Activated CD8-positive, alpha-beta memory T cell treated with anti-CD3 and anti-CD28 coated beads for 1 hour (primary cell): ENCODE measurements at places on chromosomes 12 and 14.

- DNase-seq = no peak
Observed at GRCh38 chr12:51401020-51401419, 9.8 kb upstream of the GALNT6 start.

DNA sequence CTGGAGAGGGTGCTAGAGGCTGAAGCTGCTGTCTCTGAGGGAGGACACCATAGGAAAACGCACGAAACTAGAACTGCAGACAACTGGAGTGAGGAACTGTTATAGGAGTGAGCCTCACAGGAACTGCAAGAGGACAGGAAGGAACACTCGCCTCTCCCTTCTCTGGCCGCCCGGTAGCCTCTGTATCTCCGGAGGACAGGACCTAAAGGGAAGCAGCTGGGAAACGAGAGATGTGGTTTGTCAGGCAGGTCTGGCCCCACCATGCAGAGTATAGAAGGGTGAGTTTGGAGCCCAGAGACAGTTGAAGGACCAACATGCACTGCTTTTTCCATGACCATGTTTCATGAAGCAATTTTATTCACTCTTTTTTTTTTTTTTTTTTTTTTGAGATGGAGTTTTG lies 127.3 kb downstream of the EFCAB11 start:
- DNase-seq = no peak

DNA sequence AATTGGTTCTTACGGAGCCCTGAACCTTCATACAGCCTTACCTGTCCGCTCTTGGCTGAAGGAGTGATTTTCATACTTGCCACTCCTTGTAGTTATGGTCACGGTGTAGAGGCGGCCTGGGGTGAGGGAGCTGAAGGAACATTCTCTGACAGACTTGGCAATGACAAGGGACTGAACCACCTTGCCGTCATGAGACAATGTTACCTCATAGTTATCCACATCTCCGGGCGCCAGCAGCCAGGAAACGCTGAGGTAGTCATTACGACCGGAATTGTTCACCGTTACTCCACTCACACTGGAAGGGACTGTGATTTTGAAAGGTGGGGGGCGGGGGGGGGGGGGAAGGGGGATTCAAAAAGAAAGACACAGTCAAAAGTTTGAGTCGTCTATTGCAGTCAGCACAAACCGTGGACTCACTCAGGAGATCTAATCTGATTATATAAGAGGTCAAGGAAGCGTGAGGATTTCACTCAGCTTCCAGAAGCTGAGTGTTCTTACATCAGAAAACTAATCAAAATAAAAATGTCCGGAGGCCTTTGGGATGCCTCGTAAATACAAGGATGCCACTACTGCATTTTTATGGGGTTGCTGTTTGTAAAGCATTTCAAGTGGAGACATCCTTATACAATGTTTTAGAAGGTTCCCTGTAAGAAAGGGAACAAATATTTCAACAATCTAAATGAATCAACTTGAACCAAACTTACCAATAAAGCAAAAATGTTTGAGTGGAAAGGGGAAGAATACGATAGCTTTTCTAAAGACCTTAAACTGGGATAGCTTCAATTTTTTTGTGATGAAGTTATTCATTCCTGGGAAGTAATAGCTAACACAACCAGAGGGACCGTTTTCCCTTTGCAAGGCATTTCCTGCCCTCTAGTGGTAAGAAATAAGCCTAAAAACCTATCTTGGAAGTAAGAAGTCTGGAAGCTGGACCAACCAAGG lies 60.6 kb downstream of the PTPRB start:
- DNase-seq = no peak

DNA sequence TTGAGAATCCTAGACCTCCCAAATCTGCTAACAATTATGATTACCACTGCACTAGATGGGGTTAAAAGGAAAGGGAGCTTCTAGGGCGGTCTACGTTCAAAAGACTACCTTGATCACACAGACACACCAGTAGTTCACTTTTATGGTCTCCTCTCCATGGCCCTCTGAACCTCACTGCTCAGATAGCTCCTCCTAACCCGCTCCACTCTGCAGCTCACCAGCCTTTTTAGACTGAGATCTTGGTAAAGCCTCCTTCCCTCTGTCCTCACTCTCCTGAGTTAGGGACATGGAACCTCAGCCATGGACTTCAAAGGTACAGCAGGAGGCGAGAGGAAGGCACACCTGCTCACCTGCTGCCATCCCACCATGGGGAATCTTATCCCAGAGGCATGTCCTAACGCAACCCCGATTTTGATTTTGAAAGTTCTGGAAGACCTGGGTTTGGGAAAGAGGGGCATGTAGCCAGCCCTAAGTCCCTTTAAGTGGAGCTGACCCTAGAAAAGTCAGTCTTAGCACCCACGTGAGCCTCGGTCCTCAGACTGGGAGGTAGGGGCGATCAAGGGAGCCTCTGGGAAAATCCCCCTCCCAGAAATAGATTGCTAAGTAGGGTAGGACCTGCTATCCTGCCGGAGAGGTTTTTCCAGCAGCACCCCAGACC lies 1.3 kb downstream of the ZNF219 start:
- no peak for DNase-seq

- no peak for DNase-seq
Observed at GRCh38 chr12:83128540-83128939, 441.8 kb downstream of the TMTC2 start.

GRCh38 chr14:106294324-106294723 lies 767.9 kb downstream of the TMEM121 start:
- DNase-seq = no peak

DNA sequence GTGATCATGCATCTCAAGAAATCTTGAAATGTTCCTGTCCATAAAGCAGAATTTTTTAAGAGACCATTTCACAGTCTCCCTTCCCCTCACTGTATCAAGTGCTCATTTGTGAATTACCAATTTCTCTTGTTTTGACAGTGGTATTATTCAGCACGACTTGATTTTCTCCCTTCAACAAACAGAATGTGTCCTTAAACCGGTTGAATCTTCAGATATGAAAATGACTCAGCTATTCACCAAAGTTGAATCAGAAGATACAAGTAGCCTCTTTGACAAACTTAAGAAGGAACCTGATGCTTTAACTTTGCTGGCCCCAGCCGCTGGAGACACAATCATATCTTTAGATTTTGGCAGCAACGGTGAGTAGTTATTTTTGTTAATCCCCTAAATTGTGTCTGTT lies 25.5 kb upstream of the SNAPC1 start:
- no peak for DNase-seq

DNA sequence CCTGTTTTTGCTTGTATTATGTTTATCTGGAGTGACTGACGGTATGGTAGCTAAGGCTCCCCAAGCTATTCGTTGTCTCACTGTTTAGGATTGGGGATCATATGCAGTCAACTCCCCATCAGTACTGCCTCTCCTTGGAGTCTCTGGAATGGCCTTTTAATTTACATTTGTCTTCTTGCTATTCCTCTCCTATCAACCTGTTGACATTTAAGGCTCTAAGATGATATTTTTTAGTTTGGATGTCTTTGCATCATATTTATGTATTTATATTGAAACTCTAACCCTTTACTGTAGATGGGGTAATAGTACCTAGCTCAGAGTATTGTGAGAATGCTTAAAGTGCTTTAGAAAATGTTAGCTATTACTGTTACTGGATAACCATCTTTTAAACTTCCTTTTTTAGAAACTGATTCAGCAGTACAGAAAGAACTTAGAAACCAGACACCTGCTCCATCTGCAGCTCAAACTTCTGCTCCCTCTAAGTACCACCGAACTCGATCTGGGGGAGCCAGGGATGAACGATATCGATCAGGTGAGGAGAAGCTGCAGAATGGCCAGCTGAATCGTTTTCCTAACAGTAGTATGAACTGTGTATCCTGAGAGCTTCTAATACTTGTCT lies 123.5 kb upstream of the ATF1 start:
- no peak for DNase-seq

DNA sequence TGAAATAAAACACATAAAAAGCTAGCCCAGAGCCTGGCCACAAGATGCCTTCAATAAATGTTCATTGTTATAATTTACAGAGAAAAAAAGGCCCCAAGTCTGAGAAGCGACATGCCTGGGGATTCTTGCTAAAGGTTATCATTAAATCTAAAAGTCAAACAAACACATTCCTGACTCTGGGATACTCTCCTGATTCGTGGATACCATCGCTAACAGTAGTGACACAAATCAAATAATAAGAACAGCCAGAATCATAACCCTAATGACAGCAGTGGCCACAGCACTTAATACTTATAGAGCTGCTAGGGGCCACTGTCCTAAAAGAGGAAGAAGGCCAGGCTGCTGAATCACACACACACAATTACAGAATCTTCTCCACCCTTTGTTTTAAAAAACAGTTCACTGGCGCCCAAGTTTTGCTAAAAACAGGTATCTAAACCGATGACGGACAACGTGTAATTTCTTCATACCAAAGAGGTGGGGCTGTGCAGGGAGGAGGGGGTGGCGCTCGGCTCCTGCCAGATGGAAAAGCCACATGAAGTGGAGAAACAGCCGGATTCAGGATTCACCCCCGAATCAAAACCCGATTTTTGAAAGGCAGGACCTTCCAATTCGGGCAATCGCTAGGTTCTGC lies 1.2 kb downstream of the CLIP1 start:
- DNase-seq = no peak

DNA sequence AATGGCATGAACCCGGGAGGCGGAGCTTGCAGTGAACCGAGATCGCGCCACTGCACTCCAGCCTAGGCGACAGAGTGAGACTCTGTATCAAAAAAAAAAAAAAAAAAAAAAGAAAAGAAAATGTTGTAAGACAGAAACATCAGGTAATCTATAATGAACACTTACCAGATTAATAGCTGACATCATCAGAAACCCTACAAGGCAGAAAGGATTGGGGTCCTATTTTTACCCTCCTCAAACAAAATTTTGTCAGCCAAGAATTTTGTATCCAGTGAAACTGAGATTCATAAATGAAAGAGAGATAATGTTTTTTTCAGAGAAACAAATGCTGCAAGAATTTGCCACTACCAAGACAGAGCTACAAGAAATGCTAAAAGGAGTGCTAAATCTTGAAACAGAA lies 14.1 kb downstream of the CLEC1A start:
- no peak for DNase-seq

- no peak for DNase-seq
Observed at GRCh38 chr12:93798279-93799151, 121.3 kb downstream of the CRADD start.

- no peak for DNase-seq
Observed at GRCh38 chr12:28296287-28296686, 106.0 kb downstream of the CCDC91 start.

DNA sequence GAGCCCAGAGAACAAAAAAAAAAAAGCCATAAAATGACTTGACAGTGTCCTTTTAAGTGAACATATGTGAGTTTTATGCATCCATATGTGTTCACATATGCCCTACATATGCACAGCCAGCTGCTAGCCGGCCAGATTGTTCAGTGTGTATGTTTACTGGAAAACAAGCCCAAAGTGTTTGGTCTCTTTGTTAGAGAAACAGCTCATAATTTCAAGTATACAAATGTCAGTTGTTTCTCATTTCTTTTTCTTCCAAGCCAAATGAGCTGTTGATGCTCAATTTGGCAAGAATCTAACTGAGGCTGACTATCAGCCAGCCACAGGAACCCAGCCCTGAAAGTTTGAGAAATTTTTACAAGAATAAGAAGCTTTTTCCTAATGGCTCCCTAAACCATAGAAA lies 60.8 kb upstream of the TSPAN8 start:
- DNase-seq = no peak

DNA sequence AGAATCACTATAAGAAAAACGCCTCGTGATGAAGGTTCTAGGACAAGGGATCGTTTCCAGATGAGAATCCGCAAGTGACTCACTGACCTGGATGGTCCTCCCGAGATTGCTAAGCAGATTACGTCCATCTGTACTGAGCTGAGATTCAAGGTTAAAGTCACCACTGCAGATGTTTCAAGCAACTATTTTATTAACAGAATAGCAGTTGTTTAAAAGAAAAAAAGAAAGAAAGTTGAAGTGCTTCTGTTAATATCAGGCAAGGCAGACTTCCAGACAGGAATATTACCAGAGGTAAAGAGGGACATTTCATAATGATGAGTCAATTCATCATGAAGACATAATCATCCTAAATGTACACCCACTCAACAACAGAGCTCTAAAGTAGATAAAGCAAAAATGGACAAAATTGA lies 17.9 kb downstream of the PXN start:
- no peak for DNase-seq

- DNase-seq = no peak
Observed at GRCh38 chr12:76836633-76837032, 42.2 kb downstream of the CSRP2 start.

- no peak for DNase-seq
Observed at GRCh38 chr12:121784460-121784859, 9.0 kb downstream of the RHOF start.

DNA sequence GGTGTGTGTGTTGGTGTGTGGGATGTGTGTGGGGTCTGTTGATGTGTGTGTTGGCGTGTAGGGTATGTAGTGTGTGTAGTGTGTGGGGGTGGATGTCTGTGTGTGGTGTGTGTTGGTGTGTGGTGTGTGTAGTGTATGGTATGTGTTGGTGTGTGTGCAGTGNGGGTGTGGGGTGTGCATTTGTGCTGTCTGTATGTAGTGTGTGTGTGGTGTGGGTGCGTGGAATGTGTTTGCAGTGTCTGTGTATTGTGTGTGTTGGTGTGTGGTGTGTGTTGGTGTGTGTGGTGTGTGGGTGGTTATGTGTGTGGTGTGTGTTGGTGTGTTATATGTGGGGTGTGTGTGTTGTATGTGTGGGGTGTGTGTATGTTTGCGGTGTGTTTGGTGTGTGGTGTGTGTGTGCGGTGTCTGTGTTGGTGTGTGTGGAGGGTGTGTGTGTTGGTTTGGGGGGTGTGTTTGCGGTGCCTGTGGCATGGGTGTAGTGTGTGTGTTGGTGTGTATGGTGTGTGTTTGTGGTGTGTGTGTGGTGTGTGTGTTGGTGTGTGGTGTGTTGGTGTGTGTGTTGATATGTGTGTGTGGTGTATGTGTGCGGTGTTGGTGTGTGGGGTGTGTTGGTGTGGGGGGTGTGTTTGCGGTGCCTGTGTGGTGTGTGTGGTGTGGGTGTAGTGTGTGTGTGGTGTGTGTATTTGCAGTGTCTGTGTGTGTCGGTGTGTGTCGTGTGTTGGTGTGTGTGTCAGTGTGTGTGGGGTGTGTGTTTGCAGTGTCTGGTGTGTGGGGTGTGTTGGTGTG lies 14.7 kb downstream of the MLXIP start:
- no peak for DNase-seq

- no peak for DNase-seq
Observed at GRCh38 chr12:128840862-128841468, 12.3 kb upstream of the GLT1D1 start.

GRCh38 chr12:15535352-15535781 lies 213.1 kb downstream of the PTPRO start:
- DNase-seq = no peak

- DNase-seq = no peak
Observed at GRCh38 chr14:103073876-103074728, 9.9 kb upstream of the LBHD2 start.
